ENCODE measurements at places on chromosomes 11 and 22.

DNA sequence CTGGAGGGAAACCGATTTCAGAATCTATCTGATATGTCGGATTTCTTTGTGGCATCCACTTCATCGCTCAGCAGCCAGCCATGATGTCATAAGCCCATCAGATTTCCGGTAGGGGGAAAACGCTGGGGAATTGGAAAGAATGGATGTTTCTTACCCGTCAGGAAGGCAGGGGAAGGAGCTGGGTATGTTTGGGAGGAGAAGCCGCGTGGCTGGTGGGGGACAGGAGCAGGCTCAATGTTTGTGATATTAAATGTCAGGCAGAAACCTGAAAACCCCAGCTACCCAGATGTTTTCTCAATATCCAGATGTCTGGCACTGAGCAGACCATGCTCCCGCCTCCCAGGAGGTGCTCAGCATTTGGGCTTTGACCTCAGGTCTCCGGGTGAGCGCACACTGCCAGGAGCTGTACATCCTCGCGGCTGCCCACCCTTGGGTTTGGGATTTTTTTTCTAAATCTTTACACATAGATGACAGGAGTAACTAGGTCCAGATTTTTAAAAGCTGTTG, 67.5 kb downstream of the NFAM1 start:
- DNase-seq: no peak

DNA sequence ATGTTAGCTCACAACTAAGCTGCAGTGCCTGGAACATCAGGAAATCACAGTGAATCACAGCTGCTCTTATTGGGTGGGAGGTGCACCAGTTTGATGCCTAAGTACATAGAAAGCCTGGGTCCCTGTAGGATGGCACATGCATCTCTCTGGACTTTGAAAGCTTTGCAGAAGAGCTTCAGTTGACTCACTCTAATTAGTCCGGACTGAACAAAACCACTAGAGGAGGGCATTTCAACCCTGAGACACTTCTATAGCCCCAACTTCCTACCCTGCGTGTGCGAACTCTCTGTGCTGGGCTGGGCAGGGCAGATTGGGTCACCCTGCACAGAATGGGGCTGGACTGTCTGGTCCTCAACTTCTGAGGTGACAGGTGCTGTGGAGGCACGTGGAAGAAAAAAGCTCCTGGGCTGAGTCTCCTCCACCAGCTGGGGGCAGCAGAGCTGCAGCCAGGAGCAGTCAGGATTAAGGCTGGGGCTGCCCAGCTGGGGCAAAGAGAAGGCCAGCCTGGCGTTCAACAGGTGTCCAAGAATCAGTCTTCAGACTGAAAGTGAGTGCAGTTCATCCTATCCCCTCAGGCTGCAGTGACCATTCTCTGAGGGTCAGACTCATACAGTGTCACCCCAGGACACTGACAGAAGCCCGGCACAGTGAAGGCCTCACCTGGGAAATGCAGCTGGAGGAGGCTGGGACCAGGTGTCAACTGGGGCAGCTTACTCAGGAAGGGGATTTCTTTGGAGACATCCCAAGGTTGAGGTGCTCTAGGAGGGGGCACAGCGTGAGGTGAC, 22.1 kb downstream of the GGTLC2 start:
- DNase-seq: no peak

DNA sequence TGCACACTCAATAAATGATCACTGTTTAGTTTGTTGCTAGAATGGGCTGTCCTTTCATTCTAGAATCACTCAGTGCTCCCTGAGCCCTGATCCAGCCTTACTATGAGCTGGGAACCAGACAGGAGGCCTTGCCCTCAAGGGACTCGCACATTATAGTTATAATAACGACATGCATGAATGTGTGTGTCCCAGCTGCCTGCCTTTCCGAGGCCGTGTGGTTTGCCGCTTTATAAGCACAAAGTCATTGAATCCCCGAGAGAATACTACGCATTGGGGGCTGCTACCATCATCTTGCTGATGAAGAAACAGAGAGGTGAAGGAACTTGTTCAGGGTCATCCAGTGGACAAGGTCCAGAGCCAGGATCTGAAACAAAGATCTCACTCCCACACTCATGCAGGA, 75.7 kb downstream of the NFAM1 start:
- no peak for DNase-seq

- peak; percentile 85 for DNase-seq
These were observed at the start of gene CCDC15 for GRCh38 chr11:124953753-124954589. TSS of gene CCDC15 (plus strand) at chr11:124954202. CDS start at chr11:124954733, 531 bp downstream.

DNA sequence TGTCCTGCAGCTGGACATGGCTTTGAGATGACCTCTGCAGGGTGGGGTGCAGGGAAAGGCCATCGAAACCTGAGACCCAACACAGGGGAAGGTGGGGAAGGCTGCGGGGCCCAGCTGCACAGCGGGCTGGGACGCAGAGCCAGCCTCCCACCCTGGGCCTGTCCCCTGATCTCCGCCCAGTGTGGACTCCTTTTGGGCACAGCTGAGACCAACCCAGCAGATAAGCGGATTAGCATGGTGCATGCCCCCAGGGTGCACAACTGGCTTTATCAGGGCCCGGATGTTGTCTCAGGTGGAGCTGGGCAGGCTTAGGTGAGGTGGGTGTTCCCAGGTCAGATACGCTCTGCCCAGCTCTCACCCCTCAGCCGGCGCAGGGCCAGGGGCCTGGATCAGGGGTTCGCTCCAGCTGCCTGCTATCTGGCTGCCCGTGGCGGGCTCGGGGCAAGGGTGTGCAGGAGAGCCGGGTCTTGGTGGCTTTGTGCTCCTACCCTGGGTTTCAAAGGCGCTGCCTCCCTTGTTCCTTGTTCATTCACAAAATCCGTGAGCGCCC, 28.1 kb upstream of the MUC5AC start:
- DNase-seq: no peak

- no peak for DNase-seq
These were observed 14.6 kb upstream of the NAP1L4 start for GRCh38 chr11:3006505-3007260.

- DNase-seq: no peak
These were observed 30.7 kb downstream of the PIWIL4 start for GRCh38 chr11:94597896-94598295.

DNA sequence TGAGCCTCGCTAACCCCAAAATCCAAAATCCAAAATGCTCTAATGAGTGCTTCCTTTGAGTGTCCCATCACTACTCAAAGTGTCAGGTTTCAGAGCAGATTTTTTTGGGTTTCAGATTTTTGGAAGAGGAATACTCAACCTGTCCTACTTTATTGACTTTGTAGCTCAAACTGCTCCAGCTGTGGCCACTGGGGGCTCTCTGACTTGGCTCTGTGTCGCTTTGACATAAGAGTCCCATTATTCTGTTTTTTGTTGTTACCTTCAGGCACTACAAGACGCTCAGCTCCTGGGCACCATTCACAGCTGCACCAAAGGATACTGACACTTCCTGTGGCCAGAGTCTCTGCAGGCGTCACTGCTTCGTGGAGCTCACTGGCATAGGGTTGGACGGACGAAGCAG, 41.1 kb downstream of the PHF21B start:
- DNase-seq: no peak

DNA sequence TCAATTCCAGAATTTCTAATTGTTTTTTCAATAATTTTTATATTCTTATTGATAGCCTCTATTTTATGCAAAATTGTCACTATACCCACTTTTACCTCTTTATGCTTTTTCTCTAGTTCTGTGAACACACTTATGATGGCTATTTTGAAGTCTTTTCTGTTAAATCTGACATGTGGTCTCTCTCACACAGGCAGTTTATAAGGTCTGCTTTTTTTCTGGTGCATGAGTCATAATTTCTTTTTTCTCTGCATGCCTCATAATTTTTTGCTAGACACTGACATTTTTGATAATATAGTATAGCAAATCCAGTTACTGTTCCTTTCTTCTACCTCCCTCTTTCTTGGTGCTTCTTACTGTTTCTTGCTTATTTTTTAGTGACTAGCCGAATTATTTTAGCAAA, 36.0 kb downstream of the ZBTB44 start:
- DNase-seq: no peak

DNA sequence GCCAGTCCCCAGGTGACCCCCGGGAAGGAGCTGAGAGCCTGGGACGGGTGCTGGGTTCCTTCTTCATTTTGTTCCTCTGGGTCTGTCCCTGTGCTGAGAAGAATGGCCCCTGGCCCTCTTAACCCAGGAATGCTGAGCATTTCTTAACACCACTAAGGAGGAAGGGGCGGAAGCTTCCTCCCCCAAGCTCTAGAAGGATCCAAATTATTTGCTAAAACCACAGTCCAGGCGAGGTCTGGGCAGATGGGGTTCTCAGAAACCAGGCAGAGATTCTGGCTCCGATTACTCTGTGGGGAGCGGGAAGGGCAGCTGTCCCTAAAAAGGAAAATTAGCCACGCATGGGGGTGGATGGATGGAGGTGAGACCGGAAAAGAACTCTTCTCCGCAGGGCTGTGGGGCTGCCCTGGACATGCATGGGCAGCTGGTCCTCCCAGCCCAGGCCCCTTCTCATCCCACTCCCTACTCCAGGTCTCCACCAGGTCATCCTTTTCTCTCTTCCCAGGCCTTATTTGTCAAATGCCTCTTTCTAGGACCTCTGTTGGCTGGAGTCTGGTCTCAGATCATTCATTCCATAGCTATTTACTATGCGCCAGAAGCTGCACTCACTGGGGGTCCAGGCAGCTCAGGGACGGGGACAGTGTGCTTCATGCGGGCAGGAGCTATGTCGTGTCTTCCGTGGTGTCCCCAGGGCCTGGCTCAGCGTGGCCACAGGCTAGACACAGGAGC, 45.0 kb upstream of the MYH9 start:
- no peak for DNase-seq

DNA sequence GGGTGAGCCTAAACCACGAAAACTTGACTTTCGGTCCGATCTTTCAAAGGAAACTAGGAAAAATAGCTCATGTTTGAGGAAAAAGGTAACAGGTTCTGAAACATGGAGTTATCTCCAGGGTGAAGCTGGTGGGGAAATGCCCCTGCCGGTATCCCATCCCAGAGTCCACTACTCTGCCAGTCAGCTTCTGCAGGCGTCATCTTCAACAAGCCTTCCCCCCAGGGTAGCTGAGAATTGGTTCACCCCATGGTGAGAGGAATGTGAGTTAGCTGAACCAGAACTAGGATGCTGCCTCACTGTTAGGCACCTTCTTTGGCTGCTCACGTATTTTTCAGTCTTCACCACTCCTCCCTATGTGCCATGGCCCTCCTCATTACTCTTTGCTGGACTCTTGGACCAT, 1.1 kb downstream of the GVQW3 start:
- no peak for DNase-seq

- no peak for DNase-seq
These were observed 32.1 kb downstream of the GRIK4 start for GRCh38 chr11:120543521-120544215.

DNA sequence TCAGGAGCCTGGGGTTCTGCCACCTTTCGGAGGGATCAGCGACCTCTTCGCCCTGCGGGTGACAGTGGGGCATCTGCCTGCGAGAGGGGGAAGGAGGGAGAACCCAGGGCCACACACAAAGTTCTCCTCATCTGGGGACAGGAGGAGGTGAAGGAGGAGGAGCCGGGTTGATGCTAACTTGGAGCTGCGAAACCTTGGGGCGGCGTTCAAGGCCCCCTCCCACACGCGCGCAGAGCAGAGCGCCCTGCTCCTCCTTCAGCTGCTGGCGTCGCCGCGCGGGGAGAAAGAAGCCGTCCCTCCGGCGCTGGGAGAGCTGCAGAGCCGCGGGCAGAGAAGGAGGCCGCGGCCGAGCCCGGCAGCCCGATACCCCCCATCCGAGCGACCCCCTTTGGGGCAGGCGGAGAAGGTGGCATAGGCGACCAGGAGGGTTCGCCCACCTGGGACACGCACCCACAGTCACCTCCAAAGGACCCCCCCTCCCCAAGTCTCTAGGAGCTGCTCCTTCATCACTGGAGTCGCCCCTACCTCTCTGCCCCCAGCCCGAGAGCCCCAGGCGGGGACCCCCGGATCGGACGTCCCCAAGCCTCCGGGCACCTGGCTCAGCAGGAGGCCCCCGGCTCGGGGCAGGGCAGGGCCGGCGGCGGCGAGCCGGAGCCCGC, at the start of gene RASD2:
RASD2 (plus strand) TSS at position 237 of the 659 bp plus-strand sequence. CDS start 5,979 bp downstream, outside the sequence.
- no peak for DNase-seq

DNA sequence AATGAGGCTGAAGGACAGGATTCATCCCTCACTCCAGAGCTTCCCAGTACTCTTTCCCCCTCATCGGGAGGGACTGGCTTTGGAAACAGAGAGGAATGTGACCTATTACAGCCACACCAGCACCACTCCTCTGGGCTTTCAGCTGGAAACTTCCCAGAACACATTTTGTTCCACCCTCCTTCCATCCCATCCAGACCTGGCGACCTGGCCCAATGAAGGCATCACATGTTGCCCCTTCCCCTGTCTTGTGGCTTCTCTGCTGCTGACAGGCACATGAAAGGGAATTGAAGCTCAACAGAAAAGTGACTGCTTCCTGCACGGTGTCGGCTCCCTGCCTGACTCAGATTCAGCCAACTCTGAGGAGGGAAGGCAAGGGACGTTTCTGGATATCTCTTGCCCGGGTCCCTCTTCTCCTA, 19.1 kb downstream of the IRAG1 start:
- DNase-seq: no peak

GRCh38 chr22:25472382-25472781, 92.1 kb upstream of the GRK3 start:
- DNase-seq: no peak

GRCh38 chr11:27471589-27472397, 797 bp downstream of the LGR4 start:
- no peak for DNase-seq

- DNase-seq: no peak
These were observed 63.9 kb downstream of the GAS2 start for GRCh38 chr11:22730319-22730718.

GRCh38 chr11:105734426-105734825, 124.6 kb downstream of the GRIA4 start:
- no peak for DNase-seq

DNA sequence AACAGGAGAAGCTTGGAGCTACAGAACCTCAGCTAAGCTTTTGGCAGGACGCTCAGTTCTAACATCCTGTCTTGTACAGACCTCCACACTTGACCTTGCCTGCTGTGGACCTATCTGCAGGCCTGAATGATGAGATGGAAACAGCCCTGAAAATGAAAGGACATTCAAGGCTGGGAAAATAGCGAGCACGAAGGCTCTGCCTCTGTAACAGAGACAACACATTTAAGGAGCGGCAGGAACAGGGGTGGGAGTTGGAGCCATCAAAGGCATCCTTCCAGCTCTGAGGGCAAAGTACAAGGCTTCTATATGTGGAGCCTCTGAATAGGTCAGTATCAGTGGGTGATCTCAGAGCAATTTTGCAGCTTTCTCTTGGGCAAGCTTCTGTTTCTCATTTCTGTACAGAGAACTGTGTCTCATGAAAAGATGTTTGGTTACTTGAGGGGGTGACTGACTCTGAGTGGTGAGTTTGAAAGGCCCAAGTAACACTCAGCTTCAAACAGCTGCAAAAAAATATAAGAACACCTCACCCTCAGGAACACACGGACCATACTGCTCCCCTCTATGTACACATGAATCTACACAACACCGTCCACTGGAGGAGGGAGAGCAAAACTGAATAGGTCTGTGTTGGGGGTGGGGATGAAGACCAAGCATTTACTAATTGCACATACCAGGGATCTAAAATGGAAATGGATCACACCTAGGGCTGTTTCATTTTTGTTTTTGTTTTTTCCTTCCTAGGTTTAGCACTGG, 101.6 kb downstream of the CCDC81 start:
- no peak for DNase-seq

DNA sequence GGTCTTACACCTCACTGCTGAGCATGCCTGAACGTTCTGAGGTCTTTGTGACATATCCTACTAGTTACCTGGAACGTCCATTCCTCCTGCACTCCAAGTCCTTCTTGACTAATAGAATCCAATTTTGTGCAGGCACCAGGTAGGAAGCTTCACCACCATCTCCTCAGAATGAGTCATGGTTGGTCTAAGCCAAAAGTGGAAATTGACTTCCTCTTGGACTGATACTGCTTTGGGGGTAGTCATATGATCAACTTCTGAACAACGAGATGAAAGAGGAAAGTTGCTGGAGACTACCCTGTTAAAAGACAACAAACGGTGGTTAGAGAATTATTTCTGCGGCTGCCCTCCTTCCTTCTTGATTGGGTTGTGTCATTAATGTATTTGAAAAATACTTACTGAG, 374.2 kb upstream of the LARGE1 start:
- DNase-seq: no peak

Data from NCI-H524 treated with DMSO at 0.1 percent for 48 hours (cell line).